ENCODE measurements at places on chromosomes 4 and X. TPM values are rescaled to one million over a fixed set of nuclear protein-coding genes. Genes with fewer than 3 reads are reported as not detected.
A peak's percentile ranks its signal among the peaks of the same experiment; 100 is the strongest.

DNA sequence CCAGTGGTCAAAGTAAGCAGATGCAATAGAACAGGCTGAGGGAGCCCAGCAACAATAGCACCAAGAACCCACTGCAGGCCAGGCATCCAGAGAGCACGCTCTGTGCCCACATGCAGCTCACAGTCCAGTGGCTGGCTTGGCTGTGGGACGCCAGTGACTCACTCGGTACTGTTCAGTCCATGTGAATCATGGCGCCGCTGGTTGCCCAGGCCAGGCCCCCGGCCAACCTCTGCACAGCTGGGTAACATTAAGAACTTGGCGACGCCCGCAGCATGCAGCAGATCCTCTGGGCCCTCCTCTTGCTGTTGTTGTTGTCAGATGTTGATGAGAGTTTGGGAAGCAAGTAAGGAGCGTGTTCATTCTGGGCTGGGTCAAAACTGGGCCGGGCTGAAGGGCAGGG is 60.5 kb downstream of the MSX1 start:
- H3K4me3 ChIP-seq = no peak overlapping the region
- H3K27ac ChIP-seq = no peak overlapping the region
- no peaks in the 10 kb centered on the region for H3K4me1 ChIP-seq

- no peaks in the 10 kb centered on the region for H3K27me3 ChIP-seq
- no peak overlapping the region for H3K27ac ChIP-seq
- no peak for DNase-seq
- no peak overlapping the region for H3K4me3 ChIP-seq
Observed at GRCh38 chrX:145533534-145533933, 284.1 kb upstream of the SLITRK2 start.

DNA sequence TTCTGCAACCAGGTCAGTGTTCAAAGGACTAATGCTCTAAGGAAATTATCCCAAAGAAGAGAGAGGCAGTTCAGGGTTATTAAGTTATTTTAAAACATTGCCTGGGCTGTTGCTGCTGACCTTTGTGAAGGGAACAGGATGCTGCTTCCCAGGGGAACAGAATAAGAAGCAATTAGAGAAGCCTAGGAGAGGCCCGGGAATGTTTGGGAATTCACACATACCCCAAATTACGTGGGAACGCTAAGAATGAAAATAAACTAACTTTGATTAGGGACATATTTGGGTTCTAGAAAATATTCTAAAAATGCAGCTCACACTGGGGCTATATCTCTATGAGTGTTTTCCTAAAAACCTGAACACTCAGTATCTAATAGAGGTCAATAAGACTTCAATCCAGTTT is 243.1 kb upstream of the FTHL17 start:
- peaks cover under 1% of the 10 kb centered on the region for H3K36me3 ChIP-seq
- no peak for DNase-seq
- H3K27me3 ChIP-seq = no peaks in the 10 kb centered on the region
- no peak overlapping the region for H3K4me3 ChIP-seq

- peaks cover 35% of the 10 kb centered on the region for H3K36me3 ChIP-seq
- H3K27me3 ChIP-seq = no peaks in the 10 kb centered on the region
- H3K4me1 ChIP-seq = no peaks in the 10 kb centered on the region
- peak overlapping the region; percentile 18 for H3K27ac ChIP-seq
Observed at GRCh38 chr4:128856246-128856645, 46.7 kb downstream of the JADE1 start.

- H3K36me3 ChIP-seq = no peaks in the 10 kb centered on the region
- DNase-seq = no peak
- H3K4me1 ChIP-seq = peaks cover 2% of the 10 kb centered on the region
- H3K27ac ChIP-seq = no peak overlapping the region
Observed at GRCh38 chr4:25984266-25984665, 70.2 kb downstream of the SMIM20 start.

DNA sequence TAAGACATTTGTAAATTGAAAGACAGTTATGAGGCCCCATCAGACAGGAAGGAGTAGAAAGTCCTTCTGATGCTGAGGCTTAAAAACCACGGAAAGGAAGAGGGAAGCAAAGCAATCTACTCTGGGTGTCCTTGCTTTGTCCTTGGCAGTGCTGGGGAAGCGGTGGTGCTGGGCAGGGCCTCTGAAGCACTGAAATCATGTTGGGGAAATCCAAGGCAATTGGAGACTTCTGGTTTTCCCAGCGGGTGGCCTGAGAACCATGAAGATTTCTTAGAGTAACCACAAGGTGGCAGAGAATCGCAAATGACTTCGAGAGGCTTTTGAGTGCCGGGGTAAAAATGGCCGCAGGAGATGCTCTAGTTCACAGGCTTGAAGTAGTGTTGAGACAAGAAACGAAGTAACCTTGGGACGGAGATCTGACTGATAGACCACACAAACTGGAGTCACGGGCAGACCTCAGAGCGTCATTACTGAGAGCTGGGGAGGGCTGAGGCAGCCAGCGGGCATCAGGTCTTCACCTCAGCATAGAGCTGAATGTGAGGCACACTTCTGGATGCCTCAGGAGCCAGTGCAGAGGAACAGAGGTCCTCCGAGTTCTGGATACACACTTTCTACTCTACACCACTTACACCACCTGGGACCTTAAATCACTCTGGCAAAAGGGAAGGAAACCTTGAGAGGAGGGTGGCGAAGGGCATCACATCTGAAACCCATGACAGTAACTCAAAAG is 130.7 kb upstream of the GPRIN3 start:
- no peaks in the 10 kb centered on the region for H3K27me3 ChIP-seq
- no peak overlapping the region for H3K4me3 ChIP-seq
- no peak overlapping the region for H3K27ac ChIP-seq
- H3K36me3 ChIP-seq = no peaks in the 10 kb centered on the region
- DNase-seq = peak; percentile 13

DNA sequence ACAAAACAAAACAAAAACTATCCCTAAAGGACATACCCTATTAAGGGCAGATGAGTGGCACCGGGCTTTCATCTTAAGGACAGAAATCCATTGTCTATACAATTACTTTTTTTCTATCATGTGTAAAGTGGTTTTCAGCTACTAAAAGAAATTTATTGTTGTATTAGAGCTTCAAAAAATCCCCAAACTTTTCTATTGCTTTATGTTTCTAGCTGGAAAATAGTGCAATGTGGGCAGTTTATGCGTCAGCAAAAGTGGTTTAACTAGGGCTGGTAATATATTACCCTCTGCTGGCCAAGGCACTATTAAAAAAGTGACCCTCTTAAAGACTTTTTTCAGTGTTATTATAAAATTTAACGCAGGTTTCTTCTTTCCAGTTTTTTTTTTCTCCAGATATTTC is 15.5 kb upstream of the GPR82 start:
- H3K27ac ChIP-seq = no peak overlapping the region
- H3K36me3 ChIP-seq = peaks cover 4% of the 10 kb centered on the region
- no peaks in the 10 kb centered on the region for H3K4me1 ChIP-seq
- no peak for DNase-seq

- no peak overlapping the region for H3K27ac ChIP-seq
- no peaks in the 10 kb centered on the region for H3K4me1 ChIP-seq
- H3K4me3 ChIP-seq = no peak overlapping the region
- no peak for DNase-seq
- H3K36me3 ChIP-seq = no peaks in the 10 kb centered on the region
Observed at GRCh38 chr4:72902354-72902753, 167.2 kb downstream of the COX18 start.

- H3K36me3 ChIP-seq = no peaks in the 10 kb centered on the region
- H3K27me3 ChIP-seq = no peaks in the 10 kb centered on the region
- DNase-seq = no peak
- H3K27ac ChIP-seq = no peak overlapping the region
Observed at GRCh38 chrX:16022580-16023200, 100.7 kb upstream of the GRPR start.

DNA sequence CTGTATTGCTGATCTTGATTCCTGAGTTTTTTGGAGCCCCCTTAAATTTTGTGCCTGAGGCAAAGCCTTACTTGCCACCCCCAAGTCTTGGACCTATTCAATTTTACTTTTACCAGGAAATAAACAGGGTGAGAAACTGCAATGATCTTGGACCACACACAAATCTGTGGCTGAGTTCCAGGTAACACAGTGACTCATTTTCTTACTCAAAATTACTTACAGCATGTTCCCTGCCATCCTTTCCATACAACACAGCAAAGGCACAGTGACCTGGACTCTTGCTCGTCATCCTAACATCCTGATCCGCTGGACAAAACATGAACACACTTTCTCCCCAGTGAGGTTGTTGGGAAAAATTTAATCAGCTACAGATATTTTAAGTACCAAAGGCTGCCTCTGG is 60.7 kb upstream of the S100G start:
- H3K27ac ChIP-seq = peak overlapping the region; percentile 66
- H3K4me3 ChIP-seq = no peak overlapping the region
- H3K4me1 ChIP-seq = peaks cover 17% of the 10 kb centered on the region

DNA sequence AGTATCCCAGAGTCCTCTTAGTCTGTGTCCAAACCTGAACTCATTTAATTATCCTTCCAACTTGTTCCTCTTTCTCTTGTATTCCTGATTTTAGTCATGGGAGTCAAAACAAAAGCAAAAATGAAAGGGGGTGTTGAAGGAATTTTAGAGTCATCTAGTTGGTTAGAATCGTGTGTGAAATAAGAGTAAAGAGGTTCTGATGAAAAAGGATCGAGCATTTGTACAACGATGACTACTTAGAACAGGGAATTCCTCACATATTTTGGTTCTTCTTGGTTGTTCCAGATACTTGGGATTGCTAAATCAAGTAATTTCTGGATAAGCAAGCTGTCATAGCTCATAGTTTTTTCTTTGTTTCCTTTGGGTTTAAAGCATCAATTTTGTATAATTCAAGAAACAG is 194.4 kb downstream of the BCOR start:
- no peak overlapping the region for H3K27ac ChIP-seq
- H3K4me1 ChIP-seq = peaks cover 17% of the 10 kb centered on the region
- H3K4me3 ChIP-seq = no peak overlapping the region
- H3K36me3 ChIP-seq = no peaks in the 10 kb centered on the region
- H3K27me3 ChIP-seq = peaks cover 27% of the 10 kb centered on the region

GRCh38 chr4:15676039-15676438 is 5.6 kb upstream of the FAM200B start:
- no peak overlapping the region for H3K27ac ChIP-seq
- H3K4me1 ChIP-seq = peaks cover 11% of the 10 kb centered on the region
- peaks cover 2% of the 10 kb centered on the region for H3K36me3 ChIP-seq
- H3K4me3 ChIP-seq = no peak overlapping the region
- DNase-seq = no peak

DNA sequence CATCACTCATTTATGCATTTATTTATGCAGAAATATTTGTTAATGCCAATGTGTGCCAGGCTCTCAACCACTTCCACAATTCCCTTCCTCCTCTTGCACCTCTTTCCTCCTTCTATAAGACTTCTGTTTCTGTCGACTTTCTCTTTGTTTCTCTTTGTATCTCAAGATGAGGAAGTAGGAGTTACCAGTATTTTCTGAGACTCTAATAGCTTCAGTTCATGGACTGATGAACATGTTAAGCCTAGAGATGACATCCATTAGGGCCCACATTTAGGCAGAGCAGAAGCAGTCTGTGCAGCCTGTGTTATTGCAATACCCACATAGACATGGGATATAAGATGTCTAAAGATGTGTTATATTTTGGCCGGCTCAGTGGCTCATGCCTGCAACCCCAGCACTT is 241.8 kb upstream of the SMIM31 start:
- no peak overlapping the region for H3K27ac ChIP-seq
- no peaks in the 10 kb centered on the region for H3K4me1 ChIP-seq
- no peak overlapping the region for H3K4me3 ChIP-seq
- no peaks in the 10 kb centered on the region for H3K36me3 ChIP-seq

- H3K36me3 ChIP-seq = no peaks in the 10 kb centered on the region
- peaks cover 12% of the 10 kb centered on the region for H3K4me1 ChIP-seq
- no peak for DNase-seq
Observed at GRCh38 chr4:109184491-109184961, 117.9 kb downstream of the COL25A1 start.

GRCh38 chr4:16952896-16953630 is 54.6 kb upstream of the LDB2 start:
- no peak for DNase-seq
- H3K36me3 ChIP-seq = no peaks in the 10 kb centered on the region
- H3K4me1 ChIP-seq = no peaks in the 10 kb centered on the region
- H3K27ac ChIP-seq = no peak overlapping the region
- H3K27me3 ChIP-seq = no peaks in the 10 kb centered on the region

DNA sequence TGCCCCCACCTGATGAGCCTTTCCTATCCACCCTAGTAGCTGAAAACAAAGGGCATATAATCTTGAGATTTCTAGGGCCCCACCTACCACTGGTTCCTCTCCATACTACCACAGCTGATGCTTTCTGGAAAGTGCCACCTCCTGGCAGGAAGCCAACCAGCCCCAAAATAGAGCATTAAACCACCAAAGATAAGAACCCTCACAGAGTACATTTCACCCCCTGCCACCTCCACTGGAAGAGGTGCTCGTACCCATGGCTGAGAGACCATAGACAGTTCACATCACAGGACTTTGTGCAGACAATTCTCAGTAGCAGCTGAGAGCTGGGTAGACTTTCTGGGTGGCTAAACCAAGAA is 94.1 kb downstream of the IRS4 start:
- H3K4me3 ChIP-seq = no peak overlapping the region
- H3K27ac ChIP-seq = no peak overlapping the region
- peaks cover 71% of the 10 kb centered on the region for H3K36me3 ChIP-seq
- no peak for DNase-seq

- DNase-seq = no peak
- H3K4me1 ChIP-seq = peaks cover 7% of the 10 kb centered on the region
- H3K27ac ChIP-seq = no peak overlapping the region
- H3K36me3 ChIP-seq = no peaks in the 10 kb centered on the region
Observed at GRCh38 chr4:150135134-150135772, 57.0 kb downstream of the DCLK2 start.

DNA sequence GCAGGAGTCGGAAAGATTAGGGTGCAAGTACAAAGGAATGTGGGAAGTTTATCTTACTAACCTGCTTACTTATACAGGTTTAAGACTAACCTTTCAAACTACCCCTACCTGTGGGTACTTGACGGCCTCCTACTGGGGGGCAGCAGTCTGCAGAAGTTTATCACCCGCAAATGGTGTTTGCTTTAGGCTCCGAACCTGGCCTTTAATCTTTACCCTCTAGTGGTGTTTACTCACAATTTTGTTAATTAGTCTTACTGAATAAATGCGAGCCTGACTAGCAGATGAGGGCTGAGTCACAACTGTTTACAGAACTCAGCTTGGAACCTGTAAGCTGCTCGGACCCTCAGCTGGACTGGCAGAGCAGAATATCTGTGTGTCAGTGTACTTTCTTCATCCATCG is 204.2 kb upstream of the GPRIN3 start:
- peaks cover 4% of the 10 kb centered on the region for H3K36me3 ChIP-seq
- H3K4me3 ChIP-seq = peak overlapping the region; percentile 20
- H3K27ac ChIP-seq = no peak overlapping the region
- no peak for DNase-seq
- peaks cover 23% of the 10 kb centered on the region for H3K4me1 ChIP-seq

- H3K27ac ChIP-seq = peak within 1 kb of the TSS; percentile 84
- H3K4me1 ChIP-seq = peaks cover 33% of the 10 kb centered on the region
- peak within 1 kb of the TSS; percentile 78 for H3K4me3 ChIP-seq
- H3K36me3 ChIP-seq = no peaks in the 10 kb centered on the region
- no peak for DNase-seq
Observed at GRCh38 chrX:140504371-140505324, at the start of gene SOX3. SOX3 (minus strand) TSS chrX:140505069; CDS start chrX:140505060, 9 bp downstream.

PABPC1L2A gene
- total RNA-seq = not detected

EXOSC9 gene
- 33.6 TPM for total RNA-seq

CHST7 gene
- total RNA-seq = 1.1 TPM

GAGE1 gene
- not detected for total RNA-seq

CMC4 gene
- 3.4 TPM for total RNA-seq

GPR34 gene
- not detected for total RNA-seq

PCDH7 gene
- total RNA-seq = 17.2 TPM

NAP1L2 gene
- 2.2 TPM for total RNA-seq

ERCC6L gene
- 4.8 TPM for total RNA-seq

CTAG1B gene
- total RNA-seq = not detected

ARAP2 gene
- 11.6 TPM for total RNA-seq

KIAA1210 gene
- total RNA-seq = not detected

Measured in progenitor cell of endocrine pancreas (in vitro differentiated cells).